Stimulated activated CD4-positive, alpha-beta T cell treated with anti-CD3 and anti-CD28 coated beads, Interleukin-4, amount 100 ng/mL, for 48 hours (primary cell): ENCODE measurements at places on chromosomes 16 and 17.

DNA sequence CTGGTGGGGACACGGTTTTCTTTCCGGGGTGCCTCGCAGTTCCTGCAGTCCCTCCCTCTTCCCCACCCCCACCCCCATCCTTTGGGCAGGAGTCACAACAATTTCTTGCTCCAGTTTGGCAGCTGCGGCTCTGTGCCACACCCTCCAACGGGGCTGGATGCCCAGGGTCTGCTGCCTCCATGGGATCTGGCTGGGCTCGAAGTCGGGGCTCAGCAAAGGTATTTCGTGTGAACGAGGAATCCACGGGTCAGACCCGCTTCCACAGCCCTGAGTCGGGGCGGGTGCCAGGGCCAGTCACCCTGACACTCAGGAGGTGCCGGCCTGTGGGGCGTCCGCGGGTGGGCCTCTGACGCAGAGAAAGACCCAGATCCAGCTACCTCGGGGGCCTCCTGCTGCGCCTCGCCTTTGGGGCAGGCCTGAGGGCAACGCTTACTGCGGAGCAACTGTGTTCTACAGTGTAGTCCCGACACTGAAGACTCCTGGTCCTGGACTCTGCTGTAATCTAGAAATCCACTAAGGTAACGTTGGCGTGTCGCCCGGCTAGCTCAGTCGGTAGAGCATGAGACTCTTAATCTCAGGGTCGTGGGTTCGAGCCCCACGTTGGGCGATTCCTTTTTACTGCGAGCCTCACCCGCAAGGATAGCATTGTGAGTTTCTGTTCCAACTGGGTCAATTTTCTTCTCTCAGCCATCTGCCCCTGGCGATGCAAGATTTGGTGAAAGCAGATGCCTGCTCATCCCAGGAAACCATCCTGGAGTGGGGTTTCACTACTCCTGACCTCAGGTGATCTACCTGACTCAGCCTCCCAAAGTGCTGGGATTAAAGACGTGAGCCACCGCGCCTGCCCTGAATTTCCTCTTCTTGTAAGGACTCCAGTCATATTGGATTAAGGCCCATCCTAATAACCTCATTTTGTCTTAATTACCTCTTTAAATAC, 12.6 kb upstream of the OR1F1 start:
- DNase-seq: no peak

DNA sequence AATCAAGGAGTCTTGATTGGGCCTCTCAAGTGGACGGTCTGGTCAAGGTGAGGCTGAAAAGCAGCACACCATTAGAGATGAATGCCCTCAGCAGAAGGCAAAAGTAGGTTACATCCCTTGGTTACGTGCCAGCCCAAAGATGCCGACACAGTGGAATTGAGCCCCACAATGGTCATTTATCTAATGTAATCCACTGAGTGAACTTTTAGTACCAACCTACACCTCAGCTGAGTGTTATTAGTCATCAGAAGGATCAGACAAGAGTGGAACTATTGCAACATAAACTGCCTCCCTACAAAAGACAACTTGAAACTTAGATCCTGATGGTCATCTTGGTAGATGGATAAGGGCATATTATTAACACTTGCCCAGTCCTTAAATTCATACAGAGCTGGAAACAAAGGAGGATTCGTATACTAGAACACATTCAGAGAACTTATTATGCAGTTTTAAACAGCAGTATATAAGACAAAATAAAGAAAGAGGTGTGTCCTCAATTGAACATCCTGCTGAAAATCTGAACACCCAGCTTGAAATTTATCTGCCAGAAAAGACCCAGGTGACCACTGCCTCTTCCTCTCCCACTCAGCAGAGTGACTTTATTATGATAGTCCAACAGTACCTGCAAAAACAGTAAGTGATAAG, 2.8 kb downstream of the DCUN1D3 start:
- no peak for DNase-seq

GRCh38 chr17:80119839-80120238, 18.5 kb downstream of the GAA start:
- DNase-seq: no peak

GRCh38 chr16:450385-450784, 24.9 kb downstream of the RAB11FIP3 start:
- no peak for DNase-seq

GRCh38 chr16:71327720-71328119, 30.8 kb upstream of the CALB2 start:
- DNase-seq: no peak

DNA sequence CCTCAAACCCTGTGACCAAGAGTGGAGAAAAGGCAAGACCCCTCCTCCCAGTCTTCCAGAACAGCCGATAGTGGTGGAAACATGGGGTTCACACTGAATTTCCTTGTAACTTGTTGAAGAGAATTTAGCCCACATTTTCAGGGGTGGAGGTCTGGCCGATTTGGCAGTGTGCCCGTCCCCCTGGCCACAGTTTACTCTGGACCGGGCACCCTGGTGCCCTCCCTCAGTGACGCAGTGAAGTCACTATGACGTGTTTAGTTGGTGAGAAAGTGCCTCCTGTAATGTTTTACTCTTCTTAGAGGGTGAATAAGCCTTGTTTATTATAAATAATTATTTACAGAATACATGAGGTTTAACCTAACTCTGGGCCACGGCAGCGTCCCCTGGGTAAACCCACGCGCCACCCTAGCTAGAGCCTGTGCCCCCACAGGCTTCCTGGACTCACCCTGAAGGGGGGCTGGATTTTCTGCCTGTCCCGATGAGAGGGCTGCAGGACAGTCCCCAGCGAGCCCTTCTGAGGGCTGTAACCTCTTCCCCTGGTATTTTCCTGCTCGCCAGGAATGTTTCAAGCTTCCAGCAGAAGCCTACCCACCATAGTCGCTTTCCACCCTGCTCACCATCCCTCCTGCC, 316.9 kb downstream of the SEC14L1 start:
- no peak for DNase-seq

- DNase-seq: no peak
These were observed 114.4 kb downstream of the CDH13 start for GRCh38 chr16:82741073-82741615.

DNA sequence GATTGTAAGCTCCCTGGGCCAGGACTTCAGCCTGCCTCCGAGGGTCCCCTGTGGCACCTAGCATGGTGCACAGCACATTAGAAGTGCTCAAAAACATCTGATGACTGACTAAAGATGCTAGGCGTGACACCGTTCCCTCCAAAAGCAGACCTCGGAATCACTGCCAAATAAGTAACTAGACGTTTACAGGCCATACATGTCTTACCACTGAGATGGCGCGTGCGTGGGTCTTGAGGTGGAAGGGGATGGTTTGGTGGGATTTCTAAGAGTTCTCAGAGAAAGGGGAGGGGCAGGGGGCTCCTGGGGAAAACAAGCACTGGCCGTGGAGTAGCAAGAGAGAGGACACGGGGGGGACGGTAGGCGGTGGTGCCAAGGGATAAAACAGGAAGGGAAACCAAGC, 12.4 kb downstream of the MPO start:
- DNase-seq: no peak

DNA sequence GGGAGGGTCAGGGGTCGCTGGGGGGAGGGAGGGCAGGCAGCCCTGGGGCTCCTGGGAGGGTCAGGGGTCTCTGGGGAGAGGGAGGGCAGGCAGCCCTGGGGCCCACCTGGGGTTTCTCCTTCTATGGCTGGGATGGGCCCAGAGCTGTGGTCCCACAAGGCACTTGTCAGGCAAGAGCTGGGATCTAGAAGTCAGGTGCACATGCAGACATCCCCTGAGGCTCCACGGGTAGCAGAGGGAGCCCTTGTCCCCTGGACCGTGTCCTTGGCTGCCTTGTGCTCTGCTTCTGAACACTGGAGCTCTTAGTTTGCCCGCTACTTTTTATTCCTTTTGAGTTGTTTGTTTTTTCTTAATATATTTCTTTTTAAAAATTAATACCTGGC, 1.8 kb downstream of the TUBB3 start:
- DNase-seq: no peak

- DNase-seq: no peak
These were observed 14.4 kb upstream of the PLD6 start for GRCh38 chr17:17220529-17220928.

- DNase-seq: no peak
These were observed 18.7 kb downstream of the PTRH2 start for GRCh38 chr17:59688496-59688895.

- no peak for DNase-seq
These were observed 171.7 kb downstream of the ABCC12 start for GRCh38 chr16:47983999-47984580.

DNA sequence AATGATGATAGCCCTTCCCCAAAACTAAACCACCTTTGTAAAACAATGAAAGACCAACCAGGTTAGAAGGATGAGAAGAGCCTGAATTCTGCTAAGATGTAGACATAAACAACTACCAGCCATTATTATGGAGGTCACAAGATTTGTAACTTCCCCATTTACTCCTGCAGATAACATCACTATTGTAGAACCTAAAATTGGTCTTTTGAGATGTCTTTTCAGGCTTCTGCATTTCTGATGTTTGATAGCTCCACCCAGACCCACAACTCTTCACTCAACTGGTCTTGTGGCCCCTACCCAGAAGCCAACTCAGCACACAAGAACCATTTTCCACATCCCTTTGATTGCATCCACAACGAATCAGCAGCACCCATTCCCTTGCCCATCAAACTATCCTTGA, 100.8 kb downstream of the TMEM132E start:
- DNase-seq: no peak
